Left ventricle myocardium inferior (tissue), 1 donor: ENCODE measurements at places on chromosomes 12 and 14.

DNA sequence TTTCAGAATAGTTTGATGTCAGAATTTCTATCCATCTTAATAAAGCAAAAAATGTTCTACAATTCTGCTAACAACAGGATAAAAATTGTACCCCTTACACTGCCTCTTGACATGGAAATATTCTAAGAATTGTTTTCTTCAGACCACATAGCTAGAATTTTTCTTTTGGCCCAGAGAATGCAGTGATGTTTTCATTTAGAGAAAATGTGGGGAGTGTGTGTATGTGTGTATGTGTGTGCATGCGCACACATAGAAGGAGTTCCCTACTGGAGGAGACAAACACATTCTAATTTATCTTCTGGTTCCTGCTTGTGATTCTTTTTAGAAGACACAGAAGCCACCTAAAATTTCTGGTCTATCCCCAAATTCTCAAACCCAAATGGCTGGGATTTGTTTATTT, 1145.7 kb downstream of the VRK1 start:
- no peak for DNase-seq

DNA sequence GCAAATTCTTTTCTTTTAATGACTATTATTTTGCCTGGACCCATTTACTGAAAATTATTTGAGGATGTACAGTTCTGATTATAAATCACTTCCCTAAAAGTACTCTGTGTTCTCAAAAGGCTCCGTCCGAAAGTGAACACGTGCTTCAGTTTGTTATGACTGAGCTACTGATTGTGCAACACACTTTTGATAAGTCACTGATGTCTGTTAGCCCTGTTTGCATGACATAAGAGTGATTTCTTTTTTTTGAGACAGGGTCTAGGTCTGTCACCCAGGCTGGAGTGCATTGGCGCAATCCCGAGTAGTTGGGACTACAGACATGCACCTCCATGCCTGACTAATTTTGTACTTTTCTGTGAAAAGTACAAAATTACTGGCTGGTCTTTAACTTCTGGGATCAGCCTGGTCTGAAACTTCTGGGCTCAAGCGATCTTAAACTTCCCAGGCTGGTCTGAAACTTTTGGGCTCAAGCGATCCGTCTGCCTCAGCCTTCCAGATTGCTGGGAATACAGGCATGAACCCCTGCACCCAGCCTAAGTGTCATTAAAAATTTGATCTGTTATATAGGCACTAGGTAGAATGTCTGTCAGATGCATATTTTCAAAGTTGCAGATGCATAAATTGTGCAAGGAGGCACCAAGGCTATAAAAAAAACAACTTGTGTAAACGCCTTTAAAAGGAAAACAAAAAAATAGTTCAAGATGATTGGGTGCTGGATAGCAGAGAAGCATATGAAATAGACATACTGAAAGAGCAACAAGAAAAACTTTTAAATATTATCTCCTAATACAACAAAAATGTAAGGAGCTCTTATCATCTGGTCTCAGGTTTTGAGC, 111.5 kb downstream of the SRGAP1 start:
- DNase-seq = no peak

GRCh38 chr14:99602054-99602787, 1.8 kb downstream of the CCDC85C start:
- DNase-seq = no peak

- no peak for DNase-seq
Observed at GRCh38 chr14:55272922-55273321, 1.7 kb downstream of the FBXO34 start.

DNA sequence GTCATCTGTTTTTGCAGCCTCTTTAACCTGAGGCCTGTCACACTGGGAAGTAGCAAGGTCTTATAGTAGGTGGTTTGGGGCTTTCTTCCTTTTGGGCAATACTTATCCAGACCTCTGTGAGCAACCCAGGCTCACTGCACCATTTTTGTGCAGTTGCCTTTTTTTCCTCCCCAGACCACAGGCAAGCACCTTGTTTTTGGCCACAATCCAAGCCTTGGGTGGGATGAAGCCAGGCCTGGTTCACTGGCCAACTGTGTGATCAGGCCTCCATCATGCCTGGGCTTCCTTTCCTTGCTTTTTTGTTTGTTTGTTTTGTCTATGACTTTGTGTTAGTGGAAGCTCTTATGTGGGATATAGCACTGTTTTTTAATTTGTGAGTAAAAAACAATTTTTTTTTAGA, 71.7 kb downstream of the DNAH10 start:
- DNase-seq = no peak

DNA sequence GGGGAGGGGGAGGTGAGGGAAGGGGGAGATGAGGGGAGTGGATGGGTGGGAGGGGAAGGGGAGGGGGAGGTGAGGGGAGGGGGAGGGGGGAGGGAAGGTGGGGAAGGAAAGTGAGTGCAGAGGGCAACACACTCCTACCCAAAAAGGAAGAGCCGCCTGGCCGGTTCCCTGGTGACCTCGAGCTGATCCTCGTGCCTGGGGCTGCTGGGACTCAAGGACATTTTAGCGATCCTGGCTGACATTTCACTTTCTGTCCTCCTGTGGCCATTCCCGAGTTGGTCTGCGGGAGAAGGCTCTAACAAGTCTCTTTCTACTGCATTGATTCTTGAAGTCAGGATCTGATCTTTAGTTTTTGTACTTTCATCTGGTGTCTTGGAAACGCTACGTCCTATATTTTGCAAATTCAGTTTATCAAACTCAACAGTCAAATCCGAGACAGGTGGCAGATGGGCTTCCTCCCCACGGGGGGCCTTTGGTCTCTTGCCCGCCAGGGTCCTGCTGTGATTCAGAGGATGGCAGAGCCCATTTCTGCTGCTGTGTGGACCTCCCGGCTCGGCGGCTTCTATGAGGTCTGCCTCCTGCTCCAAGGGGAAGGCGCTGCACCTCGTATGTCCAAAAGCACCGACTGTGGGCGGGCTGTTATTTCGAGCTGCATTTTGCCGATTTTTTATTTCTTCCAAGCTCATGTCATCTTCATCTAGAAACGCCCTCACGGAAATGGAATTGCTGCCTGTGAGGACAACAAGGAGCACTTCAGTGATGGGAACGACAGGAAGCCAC, 19.1 kb downstream of the PGAM5 start:
- no peak for DNase-seq

DNA sequence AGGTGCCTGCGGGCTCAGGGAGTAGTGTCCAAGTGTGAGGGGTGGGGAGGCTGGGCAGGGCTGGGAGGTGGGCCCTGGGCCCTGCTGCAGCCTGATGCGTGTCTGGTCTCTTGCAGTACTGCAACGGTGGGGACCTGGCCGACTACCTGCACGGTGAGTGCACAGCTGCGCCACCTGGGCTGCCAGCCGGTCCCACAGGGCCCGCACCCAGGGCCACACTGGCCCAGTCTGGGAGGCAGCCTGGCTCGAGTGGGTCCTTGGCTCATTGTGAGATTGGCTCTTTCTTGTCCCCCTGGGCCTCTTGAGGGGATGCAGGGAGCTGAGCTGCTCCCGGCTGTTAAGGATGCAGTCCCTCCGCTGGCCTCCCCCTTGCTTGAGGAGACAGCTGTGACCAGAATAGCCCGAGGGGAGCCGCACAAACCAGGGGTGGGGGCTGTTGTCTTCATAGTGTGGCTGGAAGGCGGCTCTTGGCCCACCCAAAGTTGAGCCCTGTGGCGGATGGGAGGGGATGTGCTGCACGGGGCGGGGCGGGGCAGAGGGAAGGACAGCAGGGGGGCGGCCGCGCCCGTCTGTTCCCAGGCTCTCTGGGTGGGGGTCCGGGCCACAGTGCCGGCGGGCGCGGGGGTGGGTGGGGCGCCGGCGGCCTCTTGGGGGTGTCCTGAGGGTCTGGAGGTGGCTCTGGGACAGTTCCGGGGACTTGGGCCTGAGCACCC, 13.1 kb downstream of the ULK1 start:
- DNase-seq = no peak

DNA sequence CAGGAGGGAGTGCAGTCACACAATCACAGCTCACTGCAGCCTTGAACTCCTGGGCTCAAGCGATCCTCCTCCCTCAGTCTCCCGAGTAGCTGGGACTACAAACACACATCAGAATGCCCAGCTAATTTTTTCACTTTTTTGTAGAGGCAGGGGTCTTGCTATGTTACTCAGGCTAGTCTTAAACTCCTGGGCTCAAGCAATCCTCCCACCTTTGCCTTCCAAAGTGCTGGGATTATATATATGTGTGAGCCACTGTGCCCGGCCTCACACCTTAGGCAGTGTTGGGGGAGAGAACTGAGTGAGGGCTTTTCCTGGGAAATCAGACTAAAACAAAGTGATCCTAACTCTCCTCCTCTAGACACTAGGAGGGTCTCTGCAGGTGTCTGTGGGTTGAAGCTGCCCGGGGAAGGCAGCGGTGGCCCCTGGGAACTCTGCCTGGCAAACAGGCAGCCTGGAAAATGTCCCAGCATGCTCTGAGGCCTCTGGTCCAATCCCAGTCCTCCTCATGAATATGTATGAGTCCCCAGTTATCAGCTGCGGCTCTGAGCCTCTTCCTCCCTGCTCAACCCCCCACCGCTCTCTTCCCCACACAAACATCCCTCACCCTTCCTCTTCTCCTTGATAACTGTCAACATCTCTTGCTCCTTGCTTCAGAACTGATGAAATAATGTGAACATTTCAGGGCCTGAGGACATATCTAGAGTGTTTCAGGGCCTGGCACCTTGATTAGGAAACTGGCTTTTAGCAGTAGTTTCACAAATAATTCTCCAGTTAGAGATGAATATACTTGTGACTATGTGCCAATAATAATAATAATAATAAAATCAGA, 7.9 kb upstream of the NAA25 start:
- DNase-seq = peak; percentile 72

- no peak for DNase-seq
Observed at GRCh38 chr12:56616244-56616643, 13.9 kb downstream of the BAZ2A start.

DNA sequence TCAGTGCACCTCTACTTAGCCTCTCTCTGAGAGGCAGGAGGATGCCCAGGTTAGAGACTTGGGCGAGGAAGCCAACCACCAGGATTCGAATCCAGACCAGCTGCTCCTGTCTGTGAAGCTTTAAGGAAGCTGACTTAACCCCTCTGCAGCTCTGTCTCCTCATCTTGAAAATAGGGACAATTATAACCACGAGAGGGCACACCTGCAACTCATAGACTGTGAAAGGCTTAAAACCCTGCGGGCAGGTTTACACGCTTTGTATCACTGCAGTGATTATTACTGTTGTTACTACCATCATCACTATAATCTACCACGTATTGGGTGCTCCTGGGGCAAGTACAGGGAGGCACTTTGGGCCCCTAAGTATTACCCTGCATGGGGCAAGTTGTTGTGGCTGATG, 379.8 kb downstream of the VRK1 start:
- no peak for DNase-seq

- DNase-seq = no peak
Observed at GRCh38 chr14:68694516-68695235, 98.2 kb downstream of the ZFP36L1 start.

- DNase-seq = no peak
Observed at GRCh38 chr14:29709490-29709889, 218.2 kb downstream of the PRKD1 start.

GRCh38 chr12:107400686-107401447, 284.7 kb upstream of the PWP1 start:
- no peak for DNase-seq

GRCh38 chr14:99908653-99909250, 115.5 kb downstream of the EML1 start:
- DNase-seq = no peak

GRCh38 chr14:90381011-90381786, 15.6 kb upstream of the CALM1 start:
- no peak for DNase-seq

DNA sequence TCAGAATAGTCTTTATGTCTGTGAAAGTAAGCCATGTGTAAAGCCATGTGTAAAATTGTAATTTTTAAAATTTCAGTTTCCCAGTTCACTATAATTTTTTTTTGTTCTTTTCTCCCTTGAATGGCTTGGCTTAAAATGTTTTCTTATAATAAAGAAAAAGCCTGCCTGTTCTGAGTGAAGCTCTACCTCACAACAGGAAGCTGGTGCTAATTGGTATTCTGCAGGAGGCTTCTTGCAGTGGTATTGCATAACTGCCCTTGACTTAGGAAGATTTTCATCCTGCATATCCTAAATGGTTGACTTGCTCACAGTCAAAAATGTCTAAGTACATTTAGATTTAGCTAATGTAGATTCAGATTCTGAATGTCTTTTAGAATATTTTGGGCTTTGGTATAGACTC, 49.5 kb downstream of the ATP2A2 start:
- DNase-seq = no peak

- no peak for DNase-seq
Observed at GRCh38 chr12:47845081-47845480, 25.4 kb upstream of the HDAC7 start.

- no peak for DNase-seq
Observed at GRCh38 chr12:119255314-119255713, 76.6 kb downstream of the HSPB8 start.

DNA sequence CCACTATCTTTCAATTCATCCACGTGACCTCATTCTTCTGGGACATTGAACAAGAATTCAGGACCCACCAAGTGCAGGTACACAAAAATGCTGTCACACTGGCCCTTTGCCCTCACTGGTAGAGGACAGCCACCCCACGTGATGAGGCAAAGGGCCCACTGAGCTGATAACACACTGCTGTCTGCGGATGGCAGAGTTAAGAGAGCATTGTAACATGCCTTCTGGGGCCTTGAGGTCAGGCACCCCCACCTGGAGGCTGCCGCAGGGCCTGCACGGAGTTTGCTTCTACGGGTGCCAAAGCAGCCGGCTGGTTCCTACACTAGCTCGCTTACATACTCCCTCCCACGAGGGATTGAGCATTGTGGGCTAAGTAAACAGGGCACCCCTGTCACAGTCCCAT, 101.0 kb downstream of the LRIG3 start:
- peak; percentile 15 for DNase-seq

DNA sequence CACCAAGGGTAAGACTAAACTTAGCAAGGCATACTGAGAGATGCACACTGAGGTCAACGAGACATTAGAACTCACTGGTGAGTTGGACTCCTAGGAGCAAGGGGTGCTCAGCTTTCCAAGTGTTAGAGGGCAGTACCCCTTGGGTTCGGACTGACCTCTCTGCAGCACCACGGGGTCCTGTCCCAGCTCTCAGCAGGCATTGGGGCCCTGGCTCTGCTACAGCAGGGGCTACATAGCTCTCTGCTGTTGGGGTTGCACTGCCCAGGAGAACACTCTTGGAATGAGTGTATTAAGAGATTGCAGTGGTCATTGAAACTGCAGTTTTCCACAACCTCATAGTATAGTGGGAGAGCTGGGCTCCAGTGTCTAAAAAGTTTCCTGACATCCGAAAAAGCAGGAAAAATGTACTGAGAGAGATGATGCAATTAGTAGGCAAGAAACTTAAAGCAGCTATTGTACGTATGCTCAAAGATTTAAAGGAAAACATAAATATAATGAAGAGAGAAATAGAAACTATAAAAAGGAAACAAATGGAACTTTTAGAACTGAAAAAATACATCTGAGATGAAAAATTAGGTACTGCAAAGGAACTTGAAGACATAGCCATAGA, 132.5 kb upstream of the MAX start:
- no peak for DNase-seq

GRCh38 chr12:127174881-127175280, 1092.1 kb upstream of the TMEM132C start:
- no peak for DNase-seq
